Stomach (tissue), 19 donors: ENCODE measurements at places on chromosomes 6 and 20. TPM values are rescaled to one million over a fixed set of nuclear protein-coding genes. Genes with fewer than 3 reads are reported as not detected.

DNA sequence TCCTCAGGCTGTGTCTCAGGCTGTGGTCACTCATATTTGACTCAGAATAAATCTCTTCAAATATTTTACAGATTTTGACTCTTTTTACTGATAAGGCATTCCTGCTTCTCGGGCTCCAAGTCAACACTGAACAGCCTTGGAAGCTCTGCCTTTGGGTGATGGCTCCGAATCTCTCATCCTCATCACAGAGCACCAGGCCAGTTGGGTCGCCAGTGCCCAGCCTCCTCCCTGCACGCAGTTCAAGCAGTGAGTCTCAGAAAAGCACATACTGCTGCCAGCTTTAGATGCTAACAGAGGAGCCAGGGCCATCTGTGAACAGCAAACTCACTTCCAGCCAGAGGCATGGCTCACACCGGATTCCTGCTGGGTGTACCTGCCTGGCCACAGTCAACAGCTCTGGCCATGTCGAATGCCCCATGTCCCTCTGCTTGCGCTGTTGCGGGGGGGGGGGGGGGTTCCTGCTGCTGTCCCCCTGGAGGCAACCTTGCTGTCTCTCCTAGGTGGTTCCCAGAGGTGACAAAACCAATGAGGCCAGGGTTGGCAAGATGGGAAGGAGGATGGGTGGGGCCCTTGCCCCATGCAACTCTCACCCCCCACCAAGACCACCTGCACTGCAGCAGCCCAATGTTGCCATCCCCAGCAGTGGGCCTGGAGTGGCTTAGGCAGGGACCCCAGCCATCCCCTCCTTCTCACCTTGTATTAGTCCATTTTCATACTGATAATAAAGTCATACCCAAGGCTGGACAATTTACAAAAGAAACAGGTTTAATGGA is 248.8 kb downstream of the ERMARD start:
- no peak overlapping the region for H3K4me3 ChIP-seq
- no peaks in the 10 kb centered on the region for H3K36me3 ChIP-seq
- DNase-seq: no peak
- H3K27ac ChIP-seq: no peak overlapping the region
- H3K4me1 ChIP-seq: no peaks in the 10 kb centered on the region

PMEPA1 gene
- polyA plus RNA-seq: 5.3 TPM

- no peaks in the 10 kb centered on the region for H3K4me1 ChIP-seq
- no peak for DNase-seq
- no peak overlapping the region for H3K4me3 ChIP-seq
- H3K36me3 ChIP-seq: no peaks in the 10 kb centered on the region
- H3K27ac ChIP-seq: no peak overlapping the region
Measured at GRCh38 chr20:40196846-40197436, 492.1 kb downstream of the MAFB start.

GRCh38 chr6:160103825-160104100 is 17.9 kb upstream of the SLC22A1 start:
- no peaks in the 10 kb centered on the region for H3K4me1 ChIP-seq
- DNase-seq: no peak
- no peaks in the 10 kb centered on the region for H3K27me3 ChIP-seq
- no peak overlapping the region for H3K27ac ChIP-seq
- H3K36me3 ChIP-seq: peaks cover 21% of the 10 kb centered on the region

EBF4 gene
- polyA plus RNA-seq: 10.2 TPM

- peak overlapping the region; percentile 91 for H3K27ac ChIP-seq
- peaks cover 68% of the 10 kb centered on the region for H3K4me1 ChIP-seq
- H3K4me3 ChIP-seq: peak overlapping the region; percentile 40
- peak; percentile 83 for DNase-seq
- no peaks in the 10 kb centered on the region for H3K27me3 ChIP-seq
Measured at GRCh38 chr6:35016502-35017321, 124.4 kb downstream of the TCP11 start.

SGK2 gene
- 2.1 TPM for polyA plus RNA-seq
